ENCODE measurements at places on chromosomes 1 and 21.

GRCh38 chr21:38376235-38376634 is 119.4 kb downstream of the KCNJ15 start:
- no peak for DNase-seq

DNA sequence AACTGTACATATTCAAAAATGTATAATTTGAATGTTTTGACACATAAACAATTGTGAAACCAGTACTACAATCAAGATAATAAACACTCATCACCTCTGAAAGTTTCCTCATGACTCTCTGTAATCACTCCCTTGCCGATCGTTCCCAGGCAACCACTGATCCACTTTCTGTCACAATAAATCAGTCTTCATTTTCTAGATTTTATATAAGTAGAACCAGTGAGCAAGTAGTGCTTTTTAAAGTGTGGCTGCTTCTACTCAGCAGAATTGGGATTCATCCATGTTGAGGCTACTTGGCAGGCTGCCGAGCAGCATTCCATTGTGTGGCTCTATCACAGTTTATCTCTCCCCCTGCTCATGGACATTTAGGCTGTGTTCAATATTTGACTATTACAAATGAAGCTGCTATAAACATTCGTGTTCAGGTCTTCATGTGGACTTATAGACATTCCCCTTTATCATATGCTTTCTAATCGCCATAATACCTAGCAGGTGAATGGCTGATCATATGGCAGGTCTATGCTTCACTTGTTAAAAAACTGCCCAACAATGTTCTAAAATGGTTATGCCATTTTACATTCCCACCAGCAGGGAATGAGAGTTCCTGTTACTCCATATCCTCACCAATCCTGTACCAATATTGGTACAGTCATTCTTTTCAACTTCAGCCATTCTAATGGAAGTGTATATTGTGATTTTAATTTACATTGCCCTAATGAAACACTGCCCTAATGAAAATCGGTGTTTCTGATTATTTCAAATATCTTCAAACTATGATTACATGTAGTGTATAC is 20.5 kb downstream of the TEX38 start:
- DNase-seq = no peak

- no peak for DNase-seq
Observed at GRCh38 chr1:206048582-206048981, 4.4 kb upstream of the RHEX start.

GRCh38 chr1:28582248-28582615 is 9.8 kb upstream of the RAB42 start:
- DNase-seq = no peak

DNA sequence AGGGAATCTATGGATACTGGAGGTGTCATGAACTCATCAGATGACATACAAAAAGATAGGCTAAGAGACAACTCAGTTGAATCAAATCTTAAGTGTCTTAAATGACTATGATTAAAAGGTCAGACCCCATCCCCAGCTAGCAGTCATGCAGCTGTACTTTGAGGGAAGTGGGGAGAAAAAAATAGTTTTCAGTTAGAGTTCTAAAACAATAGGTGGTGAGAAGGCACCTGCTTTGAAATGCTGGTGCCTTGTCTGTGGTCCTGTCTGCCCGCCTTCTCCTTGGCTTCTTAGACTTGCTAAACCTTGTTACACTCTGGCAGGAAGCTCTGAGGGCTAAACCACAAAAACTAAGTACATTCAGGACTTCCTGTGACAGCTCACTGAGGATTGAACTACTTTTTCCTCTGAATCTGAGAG is 15.3 kb downstream of the CD2 start:
- no peak for DNase-seq

- DNase-seq = no peak
Observed at GRCh38 chr1:165815725-165816124, 11.7 kb upstream of the UCK2 start.

GRCh38 chr1:225559326-225559725 is 93.6 kb downstream of the ENAH start:
- no peak for DNase-seq

DNA sequence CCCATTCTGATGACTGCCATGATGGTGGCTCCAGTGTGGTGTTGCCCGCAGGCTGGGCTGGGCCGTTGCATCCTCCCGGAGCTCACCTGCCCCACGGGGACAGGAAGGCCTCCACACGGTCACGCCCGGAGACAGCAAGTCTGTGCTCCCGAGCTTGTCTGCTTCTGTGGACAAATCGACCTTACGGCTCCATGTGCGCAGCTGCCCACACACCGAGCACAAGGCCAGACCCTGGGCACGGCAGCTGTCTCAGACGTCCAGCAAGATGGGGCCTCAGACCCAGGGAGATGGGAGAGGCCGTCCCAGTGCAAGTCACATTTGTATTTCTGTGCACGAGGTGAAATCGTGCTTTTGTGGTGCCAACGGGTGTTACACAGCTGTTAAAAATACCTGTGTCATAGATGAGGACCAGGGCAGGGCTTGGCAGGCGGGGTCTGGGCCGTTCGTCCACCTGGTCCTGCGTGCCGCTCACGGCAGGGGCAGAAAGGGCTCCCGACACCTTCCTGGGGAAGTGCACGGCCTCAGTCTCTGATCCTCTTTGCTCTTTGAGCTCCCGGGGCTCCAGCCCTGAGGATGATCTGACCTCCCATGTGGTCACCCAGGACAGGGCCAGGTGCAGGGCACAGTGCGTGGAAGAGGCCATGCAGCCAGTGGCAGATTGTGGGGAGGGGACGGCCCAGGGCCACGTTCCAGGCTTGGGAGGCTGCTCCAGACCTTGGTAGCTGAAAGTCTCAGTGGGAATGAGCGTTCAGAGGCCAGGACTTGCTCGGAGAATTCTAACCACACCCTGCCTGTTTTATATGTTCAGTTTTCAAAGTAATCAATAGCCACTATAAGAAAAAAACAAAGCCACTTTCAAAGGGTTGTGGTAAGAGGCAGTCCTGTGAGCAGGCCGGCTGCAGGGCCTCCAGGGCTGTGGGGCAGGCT is 13.5 kb downstream of the COL6A1 start:
- DNase-seq = no peak

- DNase-seq = no peak
Observed at GRCh38 chr1:209485167-209485566, 98.3 kb upstream of the CAMK1G start.

DNA sequence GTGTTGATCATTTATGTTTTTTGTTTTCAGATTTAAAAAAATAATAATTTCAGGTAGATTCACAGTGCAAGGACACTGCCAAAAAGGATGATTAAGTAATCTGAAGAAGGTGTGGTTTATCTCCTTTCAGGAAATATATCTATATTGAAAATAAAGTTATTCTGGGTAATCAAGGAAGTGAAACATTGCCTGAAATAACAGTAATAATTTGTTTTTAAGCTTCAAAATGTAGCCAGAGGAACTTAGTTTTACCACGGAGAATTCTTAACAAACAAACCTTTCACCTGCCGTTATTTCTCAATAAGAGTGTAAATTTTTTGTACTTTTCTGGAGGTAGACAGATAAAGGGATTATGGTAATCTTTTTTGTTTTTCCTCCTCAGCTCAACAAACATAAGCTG is 2.9 kb upstream of the DPH5 start:
- DNase-seq = no peak

DNA sequence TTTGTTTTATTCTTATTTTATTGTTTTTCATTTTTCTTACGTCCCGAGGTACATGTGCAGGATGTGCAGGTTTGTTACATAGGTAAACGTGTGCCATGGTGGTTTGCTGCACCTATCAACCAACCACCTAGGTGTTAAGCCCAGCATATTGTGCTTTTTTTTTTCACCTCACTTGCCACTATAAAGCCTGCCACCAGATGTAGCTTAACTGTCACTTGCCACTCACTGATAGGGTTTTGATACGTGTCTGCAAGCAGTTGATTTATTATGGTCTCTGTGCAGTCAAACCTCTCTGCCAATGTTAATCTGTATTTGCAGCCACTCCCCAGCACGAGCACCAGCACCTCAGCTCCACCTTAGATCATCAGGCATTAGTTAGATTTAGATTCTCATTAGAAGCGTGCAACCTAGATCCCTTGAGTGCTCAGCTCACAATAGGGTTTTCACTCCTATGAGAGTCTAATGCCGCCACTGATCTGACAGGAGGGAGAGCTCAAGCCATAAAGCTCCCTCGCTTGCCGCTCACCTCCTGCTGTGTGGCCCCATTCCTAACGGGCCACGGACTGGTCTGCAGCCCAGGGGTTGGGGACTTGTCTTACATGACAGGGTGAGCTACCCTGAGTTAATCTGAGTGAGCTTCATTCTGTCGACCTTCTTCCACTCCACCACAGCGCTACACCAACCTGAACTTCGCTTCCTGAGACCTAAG is 17.9 kb upstream of the ABCG1 start:
- no peak for DNase-seq

DNA sequence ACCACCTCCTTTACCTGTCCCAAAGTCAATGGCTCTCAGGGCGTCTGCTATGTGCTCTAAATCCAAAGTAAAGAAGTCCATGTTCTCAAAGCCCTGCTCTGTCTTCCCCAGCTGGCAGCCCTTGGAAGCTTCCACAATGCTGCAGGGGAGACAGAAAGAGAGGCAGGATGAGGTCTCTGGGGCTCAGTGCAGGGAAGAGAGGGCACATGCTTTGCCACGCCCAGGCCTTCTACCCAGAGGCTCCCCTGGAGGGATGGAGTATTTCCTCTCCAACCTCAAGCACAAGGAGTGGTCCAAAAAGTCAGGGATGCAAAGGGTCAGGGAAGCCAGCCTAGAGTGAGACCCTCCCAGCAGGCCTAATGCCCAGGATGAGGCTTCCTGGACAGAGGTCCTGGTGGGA is 10.2 kb downstream of the TRIM63 start:
- DNase-seq = no peak

DNA sequence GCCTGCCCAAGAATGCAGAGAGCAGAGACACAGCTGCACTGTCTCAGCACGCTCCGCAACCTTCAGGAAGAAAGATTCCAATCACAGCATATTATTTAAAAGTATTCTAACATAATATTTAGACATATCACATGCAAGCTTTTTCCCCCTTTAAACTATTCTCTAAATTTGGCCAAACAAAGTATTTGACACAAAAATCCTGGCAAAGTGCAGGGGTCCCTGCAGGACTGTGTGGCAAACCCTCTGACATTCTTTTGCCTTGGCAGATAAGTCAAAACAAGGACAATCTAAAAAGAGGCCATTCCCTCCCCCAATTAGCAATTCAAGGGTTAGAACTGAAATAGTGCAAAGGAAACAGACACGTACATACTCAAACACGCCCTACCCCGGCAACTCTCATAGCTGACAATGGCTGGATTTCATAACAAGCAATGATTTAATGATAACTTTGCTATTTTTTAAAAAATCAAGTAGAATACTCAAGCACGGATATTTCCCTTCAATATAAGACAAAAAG is 225.3 kb downstream of the MRPL39 start:
- DNase-seq = no peak
